Putamen (tissue), 1 donor: ENCODE measurements at places on chromosomes 7 and 10.

DNA sequence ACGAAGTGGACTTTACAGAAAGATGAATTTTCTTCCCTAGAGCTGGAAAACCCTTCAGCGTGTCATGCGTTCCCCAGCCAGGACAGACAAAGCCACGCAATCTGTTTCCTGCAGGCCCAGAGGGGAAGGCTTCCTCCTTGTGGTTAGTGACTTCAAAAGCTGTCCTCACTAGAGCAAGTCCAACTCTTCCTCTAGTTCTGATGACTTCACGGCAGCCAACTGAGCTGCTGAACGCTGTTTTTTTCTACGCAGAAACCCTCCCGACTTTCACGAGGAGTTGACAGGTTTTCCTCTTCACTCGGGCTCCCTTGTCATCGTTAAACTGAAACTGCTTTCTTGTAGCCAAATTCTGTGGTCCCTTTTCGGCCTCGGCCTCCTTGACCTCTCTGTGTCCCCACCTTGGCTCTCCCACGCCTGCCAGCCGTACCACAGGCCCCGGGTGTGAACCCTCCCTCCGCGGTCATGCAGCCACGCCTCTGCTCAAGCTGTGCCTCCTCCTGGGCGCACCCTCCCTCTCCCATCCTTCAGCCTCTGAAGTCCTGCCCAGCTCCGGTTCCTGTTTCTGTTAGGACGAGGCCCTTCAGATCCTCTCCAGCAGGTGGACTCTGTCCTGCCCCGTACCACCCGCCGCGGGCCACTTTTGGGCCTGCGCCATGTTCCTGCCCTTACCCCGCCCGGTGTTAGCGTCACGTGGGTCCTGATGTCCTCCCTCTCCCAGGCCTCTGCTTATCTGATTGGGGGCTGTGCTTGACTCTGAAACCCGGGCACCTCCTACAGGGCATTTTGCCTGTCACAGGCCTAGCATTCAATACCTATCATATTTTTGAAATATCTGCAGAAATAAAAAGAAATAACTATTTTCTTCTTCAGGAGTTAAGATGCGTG, 39.3 kb downstream of the CUX1 start:
- peak; percentile 47 for DNase-seq

- no peak for DNase-seq
Observed at GRCh38 chr10:103481974-103482531, 3.0 kb upstream of the CALHM3 start.

DNA sequence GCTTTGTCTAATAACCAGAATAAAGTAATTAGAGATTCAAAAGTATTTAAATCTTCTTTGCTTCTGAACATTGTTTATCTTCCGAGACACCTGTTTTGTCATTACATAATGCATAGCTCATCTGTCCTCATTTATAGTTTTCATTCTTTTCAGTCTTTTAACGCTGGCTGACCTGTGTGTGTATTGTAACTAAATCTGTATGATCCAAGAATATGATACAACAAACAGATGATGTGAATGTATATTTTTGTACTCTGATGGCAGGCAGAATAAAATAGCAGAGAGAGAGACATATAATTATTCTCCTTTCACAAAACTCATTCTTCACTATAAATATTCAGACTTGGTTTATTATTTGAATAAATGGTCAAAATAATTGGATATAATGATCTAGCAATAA, 80.6 kb downstream of the ORC5 start:
- DNase-seq, result no peak

GRCh38 chr10:83666762-83667161, 472.5 kb upstream of the GHITM start:
- DNase-seq, result no peak

DNA sequence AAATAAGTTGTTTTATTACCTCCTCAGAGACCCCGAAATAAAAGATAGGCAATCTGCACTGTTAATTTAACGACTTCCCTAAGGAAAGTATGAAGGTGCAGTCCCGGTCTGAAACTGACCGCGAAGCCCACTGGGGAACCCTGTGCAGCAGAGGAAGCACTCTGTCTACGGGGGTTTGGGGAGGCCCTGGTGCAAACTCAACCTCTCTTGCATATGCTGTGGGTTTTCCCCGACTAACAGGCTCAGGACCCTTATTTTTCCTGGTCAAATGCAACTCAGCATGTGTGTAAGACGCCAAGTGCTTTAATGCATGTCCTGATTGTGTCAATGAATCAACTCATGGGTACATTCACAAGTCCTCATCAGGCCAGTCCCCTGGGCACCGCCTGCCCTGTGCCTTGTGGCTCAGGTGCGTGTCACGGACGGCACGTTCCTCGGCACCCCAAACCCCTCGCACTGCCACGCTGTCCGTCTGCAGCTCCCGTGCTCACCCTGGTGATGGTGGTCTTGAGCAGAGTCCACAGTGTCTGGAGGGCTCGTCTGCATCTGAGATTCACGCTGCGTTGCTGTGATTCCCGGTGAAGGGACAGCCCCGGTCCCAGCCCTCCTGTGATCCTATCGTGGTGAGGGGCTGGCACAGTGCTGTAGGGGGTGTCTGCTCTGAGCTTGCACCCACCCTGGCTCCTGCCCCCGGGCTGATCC, 33.8 kb downstream of the JAKMIP3 start:
- no peak for DNase-seq

- no peak for DNase-seq
Observed at GRCh38 chr10:121674885-121675284, 76.6 kb upstream of the FGFR2 start.

GRCh38 chr10:5629303-5630111, 36.9 kb downstream of the ASB13 start:
- DNase-seq, result peak; percentile 69

- no peak for DNase-seq
Observed at GRCh38 chr7:127396184-127396583, 3.7 kb upstream of the ZNF800 start.

- no peak for DNase-seq
Observed at GRCh38 chr10:74889662-74889998, 63.2 kb downstream of the KAT6B start.

- DNase-seq, result no peak
Observed at GRCh38 chr10:114223066-114223465, 16.0 kb upstream of the VWA2 start.

DNA sequence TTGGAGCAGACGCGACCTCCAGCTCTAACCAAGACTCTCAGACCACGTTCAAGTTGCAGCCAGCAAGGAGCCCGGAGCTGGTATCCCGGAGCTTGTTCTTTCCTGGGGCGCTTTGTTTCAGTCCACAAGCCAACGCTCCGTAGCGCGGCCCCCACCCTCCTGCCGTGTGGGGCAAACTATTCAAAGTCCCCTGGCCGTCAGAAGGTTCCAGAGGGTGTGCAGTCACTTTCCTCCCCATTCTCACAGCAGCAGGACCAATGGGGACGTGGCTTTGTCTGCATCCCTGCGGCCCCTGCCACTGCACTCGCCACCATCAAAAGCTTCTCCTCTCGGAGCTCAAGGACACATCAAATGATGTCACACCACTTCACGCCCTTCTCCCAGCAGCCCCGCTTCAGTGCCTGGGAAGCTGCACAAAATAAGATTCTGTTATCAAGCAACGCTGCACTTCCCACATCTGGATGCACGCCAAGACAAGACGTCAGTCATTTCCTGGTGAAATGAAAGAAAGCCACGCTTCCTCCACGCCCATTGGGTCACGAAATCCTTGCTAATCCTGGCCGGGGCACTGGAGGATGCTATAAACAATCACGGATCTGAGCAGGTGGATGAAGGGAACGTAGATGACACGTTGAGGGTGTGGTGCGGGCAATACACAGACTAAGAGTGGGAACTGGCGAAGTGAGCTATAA, 348.2 kb downstream of the PTPRN2 start:
- no peak for DNase-seq

GRCh38 chr7:45259966-45260646, 102.5 kb downstream of the RAMP3 start:
- DNase-seq, result peak; percentile 26

- DNase-seq, result no peak
Observed at GRCh38 chr10:123854003-123854402, 37.6 kb downstream of the CPXM2 start.

DNA sequence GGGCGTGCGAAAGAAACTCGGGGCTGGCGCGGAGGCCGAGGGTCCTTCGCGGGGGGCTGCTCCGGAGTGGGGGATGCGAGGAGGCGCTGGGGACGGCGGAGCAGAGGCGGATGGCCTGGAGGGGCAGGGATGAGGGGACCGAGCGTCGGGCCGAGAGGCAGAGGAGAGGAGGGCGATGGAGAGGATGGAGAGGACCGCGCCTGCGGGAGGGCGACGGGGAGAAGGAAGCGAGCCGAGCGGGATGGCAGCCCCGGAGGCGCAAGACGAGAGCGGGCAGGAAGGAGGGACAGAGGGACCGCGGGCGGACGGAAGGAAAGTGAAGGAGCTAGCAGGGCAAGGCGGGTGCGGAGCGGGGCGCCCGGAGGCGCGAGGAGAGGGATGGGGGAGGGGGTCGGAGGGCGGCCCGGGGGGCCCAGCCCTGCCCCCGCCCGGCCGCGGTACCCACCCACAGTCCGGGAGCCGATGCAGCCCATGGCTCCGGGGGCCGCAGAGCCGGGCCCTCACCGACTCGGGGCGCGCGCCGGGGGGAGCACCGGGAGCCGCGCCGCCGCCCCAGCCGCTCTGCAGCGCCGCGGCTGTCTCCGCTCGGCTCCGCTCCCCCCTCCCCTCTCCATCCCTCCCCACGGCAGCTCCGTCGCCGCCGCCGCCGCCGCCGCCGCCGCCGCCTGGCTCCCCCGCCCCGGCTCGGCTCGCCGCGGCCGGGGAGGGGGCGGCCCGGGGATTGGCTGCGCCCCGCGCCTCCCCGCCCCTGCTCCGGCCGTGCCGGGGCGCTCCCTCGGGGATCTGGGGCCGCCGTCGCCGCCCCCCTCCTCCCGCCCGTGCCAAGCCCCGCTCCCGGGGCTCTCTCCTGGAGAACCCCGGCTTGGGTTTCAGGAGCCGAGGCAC, at the start of gene FAM131B:
Gene FAM131B (minus strand): TSS at position 583 of the 885 bp plus-strand sequence. CDS start 110 bp downstream, at position 473.
- DNase-seq, result peak; percentile 69

GRCh38 chr7:120991161-120991560, 2.6 kb downstream of the CPED1 start:
- DNase-seq, result no peak

DNA sequence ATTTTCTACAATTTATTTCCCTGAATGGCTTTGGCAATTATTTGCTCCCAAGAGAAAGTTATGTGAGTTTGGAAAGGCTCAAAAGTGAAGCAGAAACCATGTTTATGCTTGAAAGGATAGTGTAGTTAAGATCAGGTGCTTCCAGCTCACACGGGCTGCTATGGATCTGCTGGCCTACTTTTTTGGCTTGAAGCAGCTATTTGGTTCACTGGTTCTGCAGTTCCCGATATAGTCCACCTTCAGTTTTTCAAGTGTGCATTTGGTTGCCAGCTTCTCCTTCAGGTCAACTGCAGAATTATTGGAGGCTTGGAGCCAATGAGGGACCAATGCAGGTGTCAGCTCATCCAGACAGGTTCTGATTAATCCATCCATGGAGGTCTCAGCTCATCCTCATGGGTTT, 484.3 kb upstream of the SEMA3A start:
- no peak for DNase-seq

- DNase-seq, result no peak
Observed at GRCh38 chr7:78218876-78219275, 420.3 kb downstream of the PHTF2 start.

GRCh38 chr7:105621176-105621575, 39.9 kb upstream of the EFCAB10 start:
- no peak for DNase-seq

- DNase-seq, result no peak
Observed at GRCh38 chr10:108908096-108908495, 1015.2 kb downstream of the XPNPEP1 start.

DNA sequence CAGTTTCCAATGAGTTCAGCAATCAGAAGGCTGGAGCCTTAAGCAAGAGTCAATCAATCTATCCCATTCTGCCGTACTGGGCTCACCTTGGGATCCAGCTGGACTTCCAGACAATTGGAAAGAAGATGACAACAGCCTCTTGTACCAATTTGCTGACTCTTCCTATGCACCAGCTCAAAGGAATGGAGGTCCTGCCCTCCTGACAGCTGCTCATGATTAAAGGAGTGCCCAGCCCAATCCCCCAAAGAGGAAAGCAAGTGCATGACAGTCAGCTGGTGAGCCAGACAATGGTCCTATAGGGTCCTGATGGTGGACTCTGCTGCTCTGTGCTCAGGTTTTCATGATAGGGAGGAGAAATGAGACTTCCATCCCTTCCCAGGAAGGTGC, 25.1 kb downstream of the VSTM4 start:
- no peak for DNase-seq

DNA sequence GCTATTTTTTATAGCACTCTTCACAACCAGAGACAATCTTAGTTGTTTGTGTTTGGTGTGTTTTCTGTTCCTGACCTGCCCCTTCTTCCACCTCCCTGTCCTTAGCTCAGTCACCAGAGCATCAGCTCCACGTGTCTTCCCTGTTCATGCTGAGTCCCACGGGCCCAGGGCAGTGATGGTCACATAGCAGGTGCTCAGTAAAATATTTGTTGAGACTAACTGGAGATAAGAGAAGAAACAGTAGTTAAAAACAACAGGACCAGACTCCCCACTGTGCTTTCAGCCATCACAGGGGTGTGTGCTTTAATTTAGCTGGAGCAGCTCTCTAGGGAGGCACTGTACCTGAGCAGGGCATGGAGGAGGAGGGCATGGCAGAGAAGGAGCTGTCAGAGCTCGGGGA, 307.3 kb upstream of the ZNF32 start:
- DNase-seq, result no peak

DNA sequence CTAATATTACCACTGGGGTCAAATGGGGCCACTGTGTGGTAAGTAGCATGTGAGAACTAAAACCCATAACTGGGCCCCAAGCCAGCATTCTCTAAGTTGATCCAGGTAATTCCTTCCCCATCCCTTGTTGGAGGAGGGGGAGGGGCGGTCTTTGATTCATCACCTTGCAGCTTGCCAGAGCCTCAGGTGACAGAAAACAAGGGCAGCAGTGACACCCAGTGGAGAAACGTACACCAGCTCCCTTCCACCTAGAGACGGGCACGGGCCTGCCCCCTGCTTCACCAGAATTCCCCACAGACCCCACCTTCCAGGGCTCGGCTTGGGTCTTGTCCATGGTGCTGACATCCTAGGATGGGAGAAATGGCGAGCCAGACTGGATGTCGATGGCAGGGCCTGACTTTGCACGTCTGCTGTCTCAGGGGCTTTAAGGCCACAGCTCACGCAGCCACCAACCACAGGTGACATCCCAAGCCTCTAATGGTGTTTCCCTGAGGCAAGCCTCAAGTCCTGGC, 102.0 kb downstream of the STRA8 start:
- DNase-seq, result no peak

DNA sequence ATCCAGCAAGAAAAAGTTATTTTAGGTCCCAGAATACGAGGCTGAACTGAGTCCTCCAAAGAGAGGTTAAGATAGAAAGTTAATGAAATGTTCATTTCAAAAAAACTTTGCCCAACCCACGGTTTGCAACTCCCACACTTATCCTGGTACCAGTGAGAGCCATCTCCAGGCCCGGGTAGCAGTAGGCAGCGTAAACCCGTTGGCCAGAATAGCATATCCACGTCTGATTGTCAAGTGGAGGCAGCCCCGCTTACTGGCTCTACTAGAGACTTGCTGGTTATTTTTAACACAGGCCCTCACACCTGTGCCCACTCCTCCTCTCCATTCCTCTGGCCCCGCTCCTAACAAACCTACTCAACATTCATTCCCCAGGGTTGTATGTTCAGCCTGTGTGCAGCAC, 109.7 kb downstream of the HIP1 start:
- no peak for DNase-seq
